Activated naive CD4-positive, alpha-beta T cell treated with anti-CD3 and anti-CD28 coated beads, Interleukin-2, amount 10 ng/mL, durations not matched to agents 7 days and 5 days (primary cell): ENCODE measurements at places on chromosomes 3 and 15.

DNA sequence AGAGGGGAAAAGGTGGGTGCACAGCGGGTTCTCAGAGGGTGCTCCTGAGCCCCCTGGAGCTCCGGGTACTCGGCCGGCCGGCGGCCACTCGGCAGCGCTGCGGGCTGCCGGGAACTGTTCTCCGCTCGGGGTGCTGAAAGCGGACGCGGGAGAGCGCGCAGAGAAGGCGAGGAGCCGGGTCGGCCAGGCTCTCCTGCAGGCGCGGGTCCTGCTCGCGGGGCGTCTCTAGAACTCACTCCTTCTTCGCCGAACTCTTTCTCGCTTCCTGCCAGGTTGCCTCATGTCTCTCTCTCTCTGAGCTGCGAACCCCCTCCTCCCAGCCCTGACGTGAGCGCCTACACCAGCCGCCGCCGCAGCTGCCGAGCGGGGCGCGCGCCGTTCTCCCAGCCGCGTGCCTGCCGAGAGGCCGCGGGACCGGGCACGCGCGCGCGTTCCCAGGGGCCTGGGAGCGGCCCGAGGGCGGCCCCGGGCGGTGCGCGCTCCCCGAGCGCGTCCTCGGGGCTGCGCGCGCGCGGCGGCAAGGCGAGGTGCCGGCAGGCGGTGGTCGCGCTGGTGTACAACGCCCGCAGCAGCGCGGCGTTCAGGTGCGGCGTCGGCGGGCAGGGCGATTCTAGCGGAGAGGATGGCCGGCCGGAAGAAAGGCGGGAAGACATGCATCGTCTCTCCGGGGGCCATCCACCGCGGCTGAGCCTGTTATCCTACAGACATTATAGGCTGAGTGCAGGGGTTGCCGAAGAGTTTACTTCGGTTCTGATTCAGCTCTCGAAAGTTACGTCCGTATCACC lies at the start of gene PEX5L:
Gene PEX5L, minus strand, starts transcription at position 267 of the 785 bp plus-strand sequence. CDS start 338 bp downstream, outside the sequence.
- peak; percentile 49 for DNase-seq

GRCh38 chr15:41792000-41792637 lies 17.8 kb downstream of the MAPKBP1 start:
- DNase-seq, result no peak

DNA sequence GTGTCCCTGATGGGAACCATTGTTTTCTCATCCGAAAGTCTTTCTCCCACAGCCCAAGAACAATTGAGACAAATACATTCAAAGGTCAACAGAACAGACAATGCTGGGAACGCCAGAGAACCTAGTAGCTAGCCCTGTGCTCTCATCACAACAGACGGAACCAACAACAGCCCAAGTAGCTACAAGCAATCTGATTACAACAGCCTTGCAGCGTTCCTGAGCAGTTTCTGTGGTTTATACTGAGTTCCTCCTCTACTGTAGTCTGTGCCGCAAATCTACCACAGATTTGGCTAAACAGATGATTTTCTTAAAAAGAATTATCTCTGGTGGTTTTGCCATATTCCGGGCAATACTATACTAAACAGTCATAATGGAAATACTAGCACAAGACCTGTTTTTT lies 435.6 kb downstream of the MECOM start:
- DNase-seq, result no peak

- DNase-seq, result no peak
Measured at GRCh38 chr15:85137489-85138168, 156.0 kb downstream of the PDE8A start.

DNA sequence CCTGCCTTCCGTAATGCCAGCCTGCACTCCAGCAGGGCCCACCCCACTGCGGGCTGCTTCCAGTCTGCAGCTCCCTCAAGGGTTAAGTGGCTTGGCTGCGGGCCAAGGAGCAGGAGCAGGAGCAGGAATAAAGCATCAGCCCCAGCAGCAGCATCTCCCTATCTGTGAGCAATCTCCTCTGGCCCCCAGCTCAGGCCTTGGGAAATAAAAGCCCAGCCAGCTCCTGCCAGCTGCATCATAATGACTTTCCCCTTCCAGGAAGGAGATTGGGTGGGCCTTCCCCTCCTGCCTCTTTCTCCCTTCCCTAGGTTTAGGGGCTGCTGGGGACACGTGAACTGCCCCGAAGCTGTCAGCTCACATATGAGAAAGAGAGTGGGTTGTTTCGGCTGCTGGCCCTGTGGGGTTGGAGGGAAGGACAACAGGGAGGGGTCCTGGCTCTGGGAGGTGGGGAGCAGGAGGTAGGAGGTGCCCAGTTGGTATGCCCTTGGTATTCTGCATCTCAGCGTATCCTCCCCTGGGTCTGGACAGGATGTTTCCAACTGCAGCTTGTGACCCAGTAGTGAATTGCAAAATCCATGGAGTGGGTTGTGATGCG lies 34.6 kb upstream of the FGD5 start:
- DNase-seq, result no peak

GRCh38 chr3:127105587-127105986 lies 87.3 kb upstream of the PRR23E start:
- DNase-seq, result no peak

DNA sequence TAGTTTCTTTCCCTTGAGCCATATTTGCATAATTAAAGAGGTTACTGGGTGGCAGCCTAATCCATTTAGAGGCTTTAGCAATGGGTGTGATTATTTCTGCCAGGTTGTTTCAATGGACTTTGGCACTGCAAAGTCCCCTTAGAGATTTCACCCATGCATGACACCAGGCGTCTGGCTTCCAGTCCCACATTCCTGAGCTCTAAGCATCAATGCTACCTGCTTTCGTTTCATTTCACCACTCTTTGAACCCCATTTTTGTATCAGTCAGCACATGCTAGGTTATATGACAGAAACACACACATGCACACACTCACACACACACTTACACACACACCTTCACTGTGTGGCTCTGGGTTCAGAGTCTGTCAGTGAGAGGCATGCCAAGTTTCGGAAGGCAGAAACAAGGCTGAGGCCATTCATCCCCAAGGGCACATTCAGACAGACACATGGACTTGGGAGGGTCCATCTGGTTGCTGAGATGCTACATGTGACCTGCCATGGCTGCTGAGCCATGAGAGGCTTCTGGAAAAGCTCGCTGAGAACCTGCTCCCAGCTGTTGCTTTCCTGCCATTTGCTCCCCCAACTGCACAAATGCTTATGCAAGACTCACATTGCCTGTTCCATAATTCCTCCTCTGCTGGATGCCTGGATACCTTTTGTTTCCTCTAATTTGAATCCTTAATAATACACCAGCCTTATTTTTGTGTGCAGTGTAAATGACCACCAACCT lies 354.1 kb downstream of the GABRG3 start:
- no peak for DNase-seq

DNA sequence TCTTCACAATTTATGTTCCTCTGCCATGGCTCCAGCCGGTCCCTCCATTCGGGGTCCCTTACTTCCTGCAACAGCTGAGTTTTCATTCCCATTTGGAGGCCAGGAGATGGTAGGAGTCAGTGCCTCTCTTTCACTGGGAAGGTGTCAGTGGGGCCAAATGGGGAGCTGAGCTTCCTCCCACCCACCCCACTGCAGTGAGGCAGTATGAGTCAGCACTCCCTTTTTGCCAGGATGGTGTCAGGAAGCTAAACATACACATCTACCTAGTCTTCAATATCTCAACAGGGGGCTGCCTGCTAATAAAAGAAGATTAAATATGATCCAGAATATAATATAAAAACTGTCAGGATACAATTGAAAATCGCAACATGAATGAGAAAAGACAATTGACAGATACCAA lies 12.7 kb upstream of the ACTC1 start:
- no peak for DNase-seq

DNA sequence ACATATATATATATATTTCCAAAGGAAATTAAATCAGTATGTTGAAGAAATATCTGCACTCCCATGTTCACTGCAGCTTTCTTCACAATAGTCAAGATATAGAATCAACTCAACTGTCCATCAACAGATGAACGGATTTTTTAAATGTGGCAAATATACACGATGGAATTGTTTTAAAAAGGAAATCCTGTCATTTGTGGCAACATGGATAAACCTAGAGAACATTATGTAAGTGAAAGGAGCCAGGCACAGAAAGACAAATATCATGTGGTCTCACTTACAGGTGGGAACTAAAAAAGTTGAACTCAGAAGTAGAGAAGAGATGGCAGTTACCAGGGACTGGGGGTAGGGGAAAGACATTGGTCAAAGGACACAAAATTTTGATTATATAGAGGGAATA lies 253.7 kb downstream of the ULK4 start:
- DNase-seq, result no peak

- DNase-seq, result no peak
Measured at GRCh38 chr3:189038773-189039745, 132.7 kb upstream of the TPRG1 start.

DNA sequence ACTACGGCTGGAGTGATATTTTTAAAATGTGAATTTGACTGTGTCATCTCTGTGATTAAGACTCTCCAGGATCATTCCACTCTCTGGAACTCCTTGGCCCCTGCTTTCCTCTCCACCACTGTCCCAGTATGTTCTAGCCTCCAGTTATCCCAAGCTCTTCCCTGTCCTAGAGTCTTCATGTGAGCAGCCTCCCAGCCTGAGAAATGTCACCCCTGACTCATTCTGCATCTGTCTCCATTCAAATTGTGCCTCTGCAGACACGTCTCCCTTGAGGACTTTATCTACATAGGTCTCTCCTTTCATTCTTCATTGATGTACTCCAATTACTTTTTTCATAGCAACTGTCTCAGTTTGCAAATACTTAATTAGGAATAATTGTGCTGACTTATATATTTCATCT lies 317.7 kb upstream of the ADAMTS9 start:
- DNase-seq, result no peak

DNA sequence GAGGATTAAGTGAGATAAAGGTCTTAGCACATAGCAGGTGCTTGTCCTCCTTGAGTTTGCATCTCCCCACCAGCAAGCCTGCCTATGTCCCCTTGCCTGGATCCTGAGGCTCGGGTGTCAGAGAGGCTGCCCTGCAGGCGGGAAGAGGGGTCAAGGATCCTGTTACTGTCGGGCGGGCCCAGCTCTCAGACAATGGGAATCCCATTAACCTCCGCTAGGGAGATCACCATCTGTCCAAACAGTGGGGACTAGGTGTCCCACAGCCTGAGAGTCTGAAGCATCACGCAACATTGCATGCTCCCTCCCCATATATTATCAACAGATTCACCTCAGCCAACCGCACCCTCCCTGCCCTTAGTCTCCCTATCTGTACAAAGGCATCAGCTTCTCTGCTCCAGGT lies 151.4 kb downstream of the FBLN2 start:
- DNase-seq, result no peak

GRCh38 chr15:48992545-48992944 lies 28.8 kb upstream of the SHC4 start:
- no peak for DNase-seq

DNA sequence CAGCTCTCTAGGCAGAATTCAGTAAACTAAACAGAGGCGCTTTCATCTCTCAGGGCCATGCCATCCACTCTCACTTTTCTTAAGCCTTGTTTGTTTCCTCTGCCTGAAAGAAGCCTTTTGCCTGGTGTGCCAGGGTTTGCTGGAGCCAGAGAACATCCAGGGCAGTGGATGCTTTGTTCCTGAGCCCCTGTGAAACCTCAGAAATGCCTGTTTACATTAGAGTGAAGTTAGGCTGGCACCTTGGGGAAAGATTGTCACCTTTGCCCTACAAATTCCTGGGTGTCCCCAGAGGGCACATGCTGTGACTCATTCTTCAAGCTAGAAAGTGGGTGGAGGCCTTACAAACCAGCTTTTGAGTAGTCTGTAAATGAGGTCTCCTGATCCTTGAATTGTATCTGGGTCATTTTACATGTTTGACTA lies 10.7 kb upstream of the TRAK1 start:
- DNase-seq, result no peak

GRCh38 chr3:18238746-18239331 lies 186.3 kb downstream of the SATB1 start:
- no peak for DNase-seq
